Pancreas (tissue), 10 donors: ENCODE measurements at places on chromosomes 12 and 14. TPM values are rescaled to one million over a fixed set of nuclear protein-coding genes. Genes with fewer than 3 reads are reported as not detected.

DNA sequence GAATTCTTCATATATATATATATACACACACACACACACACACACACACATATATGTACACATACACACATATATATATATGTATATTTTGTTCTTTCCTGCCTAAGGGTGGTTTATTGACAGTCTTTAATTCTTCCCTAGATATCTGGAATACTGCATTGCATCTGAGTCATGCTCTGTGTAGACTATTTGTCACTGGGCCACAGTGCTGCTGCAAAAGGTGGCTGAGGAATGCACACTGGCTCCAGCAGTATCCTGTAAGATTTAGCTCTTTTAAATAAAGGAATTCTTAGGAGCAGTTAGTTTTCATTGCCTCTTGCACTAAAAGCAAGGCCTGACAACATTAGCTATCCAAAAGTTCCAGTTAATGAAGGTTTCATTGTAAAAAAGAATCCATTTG is 200.9 kb downstream of the APAF1 start:
- no peak for DNase-seq

GRCh38 chr12:101859664-101860607 is 17.4 kb upstream of the DRAM1 start:
- DNase-seq, result no peak

DNA sequence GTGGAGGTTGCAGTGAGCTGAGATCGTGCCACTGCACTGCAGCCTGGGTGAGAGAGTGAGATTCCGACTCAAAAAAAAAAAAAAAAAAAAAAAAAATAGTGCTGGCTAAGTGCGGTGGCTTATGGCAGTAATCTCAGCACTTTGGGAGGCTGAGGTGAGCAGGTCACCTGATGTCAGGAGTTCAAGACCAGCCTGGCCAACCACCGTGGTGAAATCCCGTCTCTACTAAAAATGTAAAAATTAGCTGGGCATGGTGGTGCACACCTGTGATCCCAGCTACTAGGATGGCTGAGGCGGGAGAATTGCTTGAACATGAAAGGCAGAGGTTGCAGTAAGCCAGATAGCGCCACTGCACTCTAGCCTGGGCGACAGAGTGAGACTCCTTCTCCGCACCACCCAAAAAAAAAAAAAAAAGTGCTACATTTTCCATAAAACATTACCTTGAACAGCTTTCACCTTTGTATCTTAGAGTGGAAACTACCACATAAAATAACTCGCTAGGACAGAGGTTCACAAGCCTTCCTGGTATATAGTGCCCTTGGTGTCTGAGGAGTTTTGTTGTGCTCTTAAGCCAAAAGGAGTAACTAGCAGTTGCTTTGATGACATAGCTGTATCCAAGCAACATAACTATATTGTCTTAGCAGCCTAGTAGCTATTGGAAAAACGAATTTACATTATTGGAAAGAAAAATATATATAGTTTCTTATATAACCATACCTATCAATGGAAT is 11.1 kb downstream of the PTGES3 start:
- DNase-seq, result no peak

GRCh38 chr12:116045150-116045549 is 232.3 kb downstream of the MED13L start:
- no peak for DNase-seq

DNA sequence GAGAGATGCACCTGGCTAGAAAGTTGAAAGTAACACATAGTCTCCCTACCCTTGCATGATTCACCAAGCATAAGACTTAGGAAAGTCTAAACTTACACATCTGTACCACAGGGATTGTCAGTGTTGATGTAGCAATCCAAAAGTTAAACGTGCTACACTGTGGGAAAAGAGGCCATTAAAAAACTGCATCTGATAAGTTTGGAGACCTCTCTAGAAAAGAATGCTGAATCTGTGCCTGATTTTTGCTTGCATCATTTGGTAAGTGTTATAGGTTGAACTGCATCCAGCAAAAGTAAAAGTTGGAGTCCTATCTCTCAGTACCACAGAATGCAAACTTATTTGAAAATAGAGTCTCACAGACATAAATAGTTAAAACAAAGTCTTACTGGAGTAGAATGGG is 126.6 kb downstream of the SLC6A15 start:
- no peak for DNase-seq

DNA sequence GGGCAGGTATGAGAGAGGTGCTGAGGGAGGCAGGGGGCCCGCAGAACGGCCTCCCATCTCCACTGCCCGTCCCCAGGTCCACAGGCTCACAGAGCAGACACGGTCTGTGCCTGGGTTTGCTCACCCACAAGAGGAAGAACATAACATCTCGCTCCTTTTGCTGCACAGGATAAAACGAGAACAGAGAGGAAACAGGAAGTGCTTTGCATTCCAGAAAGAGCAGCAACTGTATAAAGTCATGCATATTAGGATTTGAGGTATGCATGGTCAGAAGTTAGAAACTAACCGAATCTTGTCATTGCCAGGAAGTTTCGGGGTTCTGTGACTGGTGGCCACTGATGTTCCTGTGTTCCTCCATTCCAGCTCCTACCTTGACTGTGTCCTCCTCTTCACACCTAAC is 25.0 kb downstream of the NTF3 start:
- no peak for DNase-seq

DNA sequence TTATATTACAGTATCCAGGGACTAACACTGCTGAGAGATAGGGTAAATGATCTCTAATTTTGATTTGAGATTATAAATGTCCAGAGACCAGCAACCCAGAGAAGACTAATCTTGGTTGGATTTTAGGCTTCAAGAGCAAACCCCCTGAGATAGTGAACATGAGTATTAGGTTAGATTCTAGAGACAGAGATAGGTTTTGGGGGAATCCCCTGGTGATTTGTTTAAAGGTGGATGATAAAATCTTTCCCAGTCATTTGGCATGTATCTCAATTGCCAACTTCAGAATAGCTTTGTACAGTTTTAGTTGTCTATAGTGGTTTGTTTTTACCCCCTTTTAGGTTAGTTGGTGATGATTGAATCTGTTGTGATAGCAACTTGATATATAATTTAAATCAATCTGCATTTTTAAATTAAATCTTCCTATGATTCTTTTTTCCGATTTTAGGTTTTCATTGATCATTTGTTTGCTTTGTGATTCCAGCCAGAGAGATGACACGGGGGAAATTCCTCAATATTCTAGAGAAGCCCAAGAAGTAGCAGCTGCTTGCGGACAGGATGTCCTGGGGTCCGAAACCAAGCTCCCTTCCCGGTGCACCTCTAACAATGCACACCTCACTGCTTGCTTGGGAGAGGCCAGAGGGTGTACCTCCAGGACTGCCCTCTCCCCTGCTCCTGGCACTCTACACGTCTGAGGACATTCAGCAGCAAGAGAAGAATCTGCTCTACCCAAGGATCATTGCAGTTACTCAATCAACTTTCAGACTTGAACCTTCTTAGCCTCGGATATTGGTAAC is 40.6 kb upstream of the VSX2 start:
- no peak for DNase-seq

- DNase-seq, result no peak
These were observed 69.5 kb downstream of the GPR135 start for GRCh38 chr14:59395672-59396071.

DNA sequence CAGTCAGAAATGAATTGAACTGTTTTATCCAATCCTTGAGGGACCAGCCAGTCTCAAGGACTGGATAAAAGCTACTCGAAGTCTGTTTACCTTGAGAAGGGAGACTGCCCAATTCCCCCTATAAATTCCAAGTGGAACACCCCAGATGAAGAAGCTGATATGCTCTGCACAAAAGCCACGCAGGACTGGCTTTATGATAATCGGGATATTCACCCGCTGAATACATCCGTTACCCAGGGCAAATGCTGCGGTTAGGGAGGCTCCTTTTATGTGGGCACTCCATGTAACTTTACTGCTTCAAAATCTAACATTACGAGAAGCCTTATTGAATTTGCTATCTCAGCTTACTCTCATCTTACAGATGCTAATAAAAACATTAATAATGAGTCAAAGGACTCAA is 119.1 kb downstream of the DENND5B start:
- DNase-seq, result no peak

DNA sequence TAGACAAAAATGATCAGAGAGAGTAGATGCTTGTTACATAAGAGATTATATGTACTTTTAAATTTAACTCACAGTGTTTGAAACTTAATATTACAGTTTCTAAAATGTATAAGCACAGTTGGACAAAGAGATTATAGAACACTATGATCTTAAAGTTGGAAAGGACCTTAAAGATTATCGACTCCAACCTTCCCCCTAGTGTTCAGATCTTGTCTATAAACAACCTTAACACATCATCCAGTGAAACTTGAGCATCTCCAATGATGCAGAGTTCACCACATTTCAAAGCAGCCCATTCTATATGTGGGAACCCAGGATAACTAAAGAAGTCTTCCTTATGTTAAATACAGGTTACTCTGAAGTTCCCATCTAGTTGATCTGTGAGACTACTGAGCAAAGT is 480.8 kb downstream of the RMST start:
- DNase-seq, result no peak

GRCh38 chr14:102878970-102879460 is 43.4 kb upstream of the AMN start:
- DNase-seq, result no peak

- DNase-seq, result no peak
These were observed 1.3 kb downstream of the R3HDM2 start for GRCh38 chr12:57429473-57430111.

GRCh38 chr14:33966276-33966675 is 15.4 kb upstream of the EGLN3 start:
- no peak for DNase-seq

DNA sequence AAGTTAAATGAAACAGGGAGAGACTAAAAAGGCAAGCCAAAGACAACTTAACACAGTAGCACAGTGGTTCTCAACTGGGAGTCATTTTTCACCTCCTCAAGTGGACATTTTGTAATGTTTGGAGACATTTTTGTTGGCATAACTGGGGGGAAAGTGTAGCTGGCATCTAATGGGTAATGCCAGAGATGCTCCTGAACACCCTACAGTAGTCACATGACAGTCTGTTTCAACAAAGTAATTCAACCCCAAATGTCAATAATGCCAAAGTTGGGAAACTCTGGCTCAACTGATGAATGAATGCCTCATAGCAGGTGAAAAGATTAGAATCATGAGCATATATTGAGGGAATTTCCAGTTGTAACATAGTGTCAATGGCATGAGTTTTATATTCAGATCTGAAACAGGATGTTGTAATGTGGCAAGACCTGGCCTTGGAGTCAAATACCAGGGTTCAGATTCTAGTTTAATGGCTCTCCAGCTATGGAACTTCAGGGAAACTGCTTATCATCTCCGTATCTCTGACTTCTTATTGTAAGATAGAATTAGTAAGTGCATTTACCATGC is 2.4 kb upstream of the OR4K5 start:
- no peak for DNase-seq

DNA sequence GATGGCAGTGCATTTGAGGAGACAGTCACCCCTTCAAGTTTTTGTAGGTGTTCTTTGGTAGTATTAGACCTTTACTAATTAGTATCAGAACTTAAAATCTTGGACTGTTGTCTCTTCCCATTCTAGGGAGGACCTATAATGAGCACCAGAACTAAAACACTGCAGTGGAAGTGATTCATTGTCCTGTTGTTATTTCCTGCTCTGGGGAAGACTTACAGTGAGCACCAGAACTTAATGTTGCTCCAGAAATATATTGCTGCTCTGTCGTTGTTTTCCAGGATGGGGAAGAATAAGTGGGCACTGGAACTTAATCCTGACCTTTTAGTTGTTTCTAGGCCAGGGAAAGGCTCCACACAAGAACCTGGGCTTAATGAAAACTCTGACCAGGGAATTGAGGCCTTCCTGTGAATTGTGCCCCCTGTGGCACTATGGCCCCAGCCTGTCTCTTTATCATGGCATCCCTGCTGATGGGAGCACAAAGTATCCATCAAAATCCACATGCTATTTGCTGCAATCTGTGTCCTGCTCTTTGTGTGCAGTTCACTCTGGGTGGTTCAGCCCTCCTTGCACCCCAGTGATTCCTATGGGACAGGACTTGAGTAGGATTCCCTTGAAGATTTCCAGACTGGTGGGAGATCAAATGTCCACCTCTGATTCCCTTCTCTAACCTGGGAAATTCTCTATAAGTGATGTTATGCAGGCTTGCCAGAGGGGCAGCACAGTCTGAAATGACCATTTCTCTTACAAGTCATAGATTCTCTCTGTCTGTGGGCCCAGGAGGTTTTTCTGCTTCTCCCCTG is 175.8 kb downstream of the PAWR start:
- DNase-seq, result no peak

DNA sequence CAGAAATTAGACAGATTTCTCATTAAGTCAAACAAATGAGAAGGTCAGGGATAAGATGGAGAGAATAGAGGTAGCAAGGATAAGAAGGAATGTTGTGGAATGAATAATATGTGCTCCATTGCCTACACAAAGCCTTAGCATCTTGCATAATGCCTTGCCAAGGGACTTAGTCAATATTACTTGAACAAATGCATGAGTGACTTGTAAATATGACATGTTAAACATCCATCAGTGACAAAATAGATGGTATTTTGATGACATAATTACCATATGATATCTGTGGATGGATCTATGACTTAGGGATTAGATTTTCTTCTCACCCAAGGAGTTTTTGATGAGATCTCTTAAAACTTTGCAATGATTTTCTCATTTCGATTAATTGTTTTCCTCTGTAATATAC is 194.1 kb upstream of the RASSF8 start:
- no peak for DNase-seq

GRCh38 chr12:63276537-63277365 is 125.8 kb upstream of the AVPR1A start:
- DNase-seq, result peak; percentile 26

DNA sequence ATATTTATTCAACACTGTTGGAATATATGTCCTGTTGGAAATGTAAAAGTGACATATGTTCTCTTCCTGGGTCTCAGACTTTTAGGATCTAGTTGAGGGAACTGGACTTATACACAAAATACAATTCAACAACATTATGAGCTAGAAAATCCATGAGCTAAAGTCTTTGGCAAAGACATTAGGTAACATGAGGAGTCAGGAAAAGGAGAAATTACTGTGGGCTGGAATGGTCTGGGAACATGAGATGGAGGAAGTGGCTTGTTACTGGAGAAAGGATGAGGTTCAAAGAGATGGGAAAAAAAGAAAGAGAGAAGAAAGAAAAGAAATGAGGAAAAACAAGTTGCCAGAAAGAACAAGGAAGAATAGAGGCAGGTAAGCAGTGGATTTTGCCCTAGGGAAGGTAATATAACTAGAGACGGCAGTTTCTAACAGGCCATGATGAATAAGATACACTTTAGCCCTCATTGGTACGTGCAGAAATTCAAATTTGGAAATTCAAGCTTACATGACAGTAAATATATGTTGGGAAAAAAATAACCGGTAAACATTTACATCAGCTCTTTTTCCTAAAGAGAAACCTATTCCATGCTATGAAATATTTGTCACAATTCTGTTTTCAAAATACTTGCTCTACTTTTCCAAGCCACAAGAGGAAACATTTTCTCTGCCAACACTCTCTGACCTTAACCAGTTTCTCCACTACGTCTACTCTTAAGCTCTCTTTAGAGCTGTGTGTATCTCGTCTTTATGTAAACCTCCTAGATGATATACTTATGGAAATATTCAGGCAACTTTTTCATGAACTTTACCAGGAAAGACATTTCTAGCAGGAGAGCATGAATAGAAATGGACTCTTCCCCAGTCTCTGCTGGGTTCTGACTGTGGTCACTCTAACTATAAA is 268.8 kb upstream of the BTG1 start:
- no peak for DNase-seq

GRCh38 chr12:26204612-26205289 is 9.4 kb downstream of the SSPN start:
- no peak for DNase-seq

The AKAP6 gene
- 0.35 TPM for polyA plus RNA-seq

The IL31 gene
- not detected for polyA plus RNA-seq

The NUP37 gene
- polyA plus RNA-seq, result 4.9 TPM

The SUSD6 gene
- polyA plus RNA-seq, result 12.2 TPM

The TEX52 gene
- not detected for polyA plus RNA-seq

The SLC39A2 gene
- polyA plus RNA-seq, result not detected

The PMCH gene
- polyA plus RNA-seq, result not detected

The GRIP1 gene
- 0.95 TPM for polyA plus RNA-seq
